ENCODE measurements at places on chromosomes 6 and 20.

DNA sequence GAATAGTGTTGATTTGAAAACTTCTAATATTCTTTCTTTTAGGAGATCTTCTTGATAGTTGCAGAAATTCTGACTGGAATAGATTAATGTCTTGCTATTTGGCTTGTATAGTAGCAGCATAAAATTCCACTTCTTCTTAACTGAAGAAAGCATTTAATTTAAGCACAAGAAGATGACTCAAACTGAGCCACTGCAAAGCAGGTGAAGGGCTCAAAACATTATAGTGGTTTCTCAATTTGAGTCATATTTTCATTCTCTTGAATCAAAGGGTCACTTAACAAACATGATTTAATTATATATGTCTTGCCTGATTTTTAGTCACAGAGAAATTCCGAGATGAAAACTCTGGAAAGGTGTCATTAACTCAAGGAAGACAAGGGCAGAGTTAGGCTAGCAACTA is 239.3 kb downstream of the ZNF217 start:
- no peak for DNase-seq

DNA sequence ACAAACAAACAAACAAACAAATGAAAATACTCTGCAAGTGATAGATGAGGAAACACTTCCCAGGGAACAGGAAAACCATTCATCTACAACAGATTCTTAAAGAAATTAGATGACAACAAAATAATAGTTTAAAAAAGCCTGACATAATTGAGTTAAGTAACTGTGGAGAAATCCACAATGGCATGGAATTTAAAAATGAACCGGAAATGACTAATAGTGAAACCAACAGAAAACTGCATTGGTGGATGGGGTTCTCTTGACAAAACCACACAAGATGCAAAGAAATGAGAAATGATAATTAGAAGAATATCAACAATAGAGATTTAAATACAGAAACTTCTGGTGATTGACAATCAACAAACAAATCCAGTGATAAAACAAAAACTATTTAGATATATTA is 785.6 kb downstream of the QKI start:
- no peak for DNase-seq

- DNase-seq = no peak
Measured at GRCh38 chr20:62524505-62524911, 48.7 kb upstream of the GATA5 start.

DNA sequence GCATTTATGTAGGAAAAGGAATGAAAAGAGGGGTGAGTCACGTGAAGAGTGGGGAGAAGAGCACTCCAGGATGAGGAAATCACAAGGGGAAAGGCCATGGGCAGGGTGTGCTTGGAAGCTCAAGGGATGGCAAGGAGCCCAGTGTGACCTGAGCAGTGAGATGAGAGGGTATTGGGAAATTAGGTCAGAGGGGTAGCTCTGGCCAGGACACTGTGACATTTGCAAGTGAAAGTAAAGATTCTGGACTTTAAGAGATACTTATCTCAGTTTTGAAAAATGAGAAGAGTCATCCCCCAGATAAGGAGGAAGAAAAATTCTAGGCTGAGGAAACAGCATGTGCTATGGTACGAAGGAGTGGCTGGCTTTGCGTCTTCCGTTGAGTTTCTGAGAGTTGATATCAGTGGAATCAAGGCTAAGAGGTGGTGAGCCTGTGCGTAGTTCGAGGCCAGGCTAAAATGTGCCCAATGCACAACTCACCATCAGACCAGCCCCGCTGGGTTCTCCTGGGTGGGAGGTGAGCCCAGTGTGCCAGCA is 79.9 kb downstream of the GCLC start:
- DNase-seq = no peak

DNA sequence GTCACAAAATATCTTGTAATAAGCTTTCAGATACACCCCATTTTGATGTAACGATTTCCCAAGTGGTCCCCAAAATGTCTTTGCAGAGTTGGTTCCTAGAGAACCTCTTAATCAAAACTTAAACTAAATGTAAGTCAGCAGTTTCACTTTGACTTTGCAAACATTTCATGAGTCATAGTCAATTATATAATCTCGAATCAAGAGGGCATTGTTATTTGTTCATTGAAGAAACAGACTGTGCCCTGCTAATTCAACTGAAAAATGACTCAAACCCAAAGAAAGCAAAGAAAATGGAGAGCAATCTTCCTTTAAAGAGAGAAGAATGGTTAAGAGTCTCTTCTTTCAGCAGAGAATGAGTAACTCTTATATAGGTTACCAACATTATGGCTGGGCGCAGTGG is 58.3 kb downstream of the IPCEF1 start:
- no peak for DNase-seq

DNA sequence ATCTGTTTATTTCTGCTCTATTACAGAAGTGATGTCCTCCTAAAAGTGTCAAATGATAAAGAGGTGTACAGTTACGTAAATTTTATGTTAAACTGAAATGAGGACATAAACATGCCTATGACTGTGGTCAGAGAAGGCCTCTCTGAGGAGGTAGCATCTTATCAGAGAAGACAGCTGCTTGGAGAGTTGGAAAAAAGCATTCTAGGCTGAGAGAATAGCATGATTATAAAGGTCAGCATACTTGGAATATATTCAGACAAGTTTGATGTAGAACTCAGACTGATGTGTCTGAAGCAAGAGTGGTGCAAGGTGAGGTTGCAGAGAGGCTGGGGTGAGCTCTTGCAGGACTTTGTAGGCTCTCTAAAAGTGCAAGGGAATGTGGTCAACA is 3.1 kb upstream of the PCNA start:
- DNase-seq = no peak

DNA sequence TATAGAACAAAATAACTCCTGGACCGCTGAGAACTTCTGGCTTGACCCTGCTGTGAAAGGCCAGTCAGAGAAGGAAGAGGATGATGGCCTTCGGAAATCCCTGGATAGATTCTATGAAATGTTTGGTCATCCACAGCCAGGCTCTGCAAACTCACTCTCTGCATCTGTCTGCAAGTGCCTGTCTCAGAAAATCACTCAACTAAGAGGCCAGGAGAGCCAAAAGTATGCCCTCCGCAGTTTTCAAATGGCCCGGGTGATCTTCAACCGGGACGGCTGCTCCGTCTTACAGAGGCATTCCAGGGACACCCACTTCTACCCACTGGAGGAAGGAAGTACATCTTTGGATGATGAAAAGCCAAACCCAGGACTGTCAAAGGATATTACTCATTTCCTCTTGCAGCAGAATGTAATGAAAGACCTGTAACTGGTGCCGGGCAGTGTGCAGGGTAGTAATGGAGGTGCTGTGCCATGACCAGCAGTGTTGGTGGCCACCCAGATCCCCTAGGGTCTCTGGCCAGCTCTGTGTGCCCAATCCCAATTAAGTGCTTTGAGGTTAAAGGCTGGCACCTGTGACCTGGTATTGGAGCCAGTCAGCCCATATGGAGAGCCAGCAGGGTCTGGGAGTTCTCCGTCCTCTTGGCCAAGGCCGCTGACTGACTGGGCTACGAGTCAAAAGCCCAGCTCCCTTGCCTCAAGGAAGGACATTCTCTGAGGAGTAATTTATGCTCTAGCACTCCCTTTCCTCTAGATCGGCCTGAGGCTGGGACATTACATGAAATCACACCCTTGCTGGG is 87.1 kb downstream of the TRMT6 start:
- no peak for DNase-seq

GRCh38 chr6:28710466-28711191 is 184.9 kb downstream of the GPX5 start:
- no peak for DNase-seq

- no peak for DNase-seq
Measured at GRCh38 chr6:79468116-79468515, 69.1 kb downstream of the LCA5 start.

DNA sequence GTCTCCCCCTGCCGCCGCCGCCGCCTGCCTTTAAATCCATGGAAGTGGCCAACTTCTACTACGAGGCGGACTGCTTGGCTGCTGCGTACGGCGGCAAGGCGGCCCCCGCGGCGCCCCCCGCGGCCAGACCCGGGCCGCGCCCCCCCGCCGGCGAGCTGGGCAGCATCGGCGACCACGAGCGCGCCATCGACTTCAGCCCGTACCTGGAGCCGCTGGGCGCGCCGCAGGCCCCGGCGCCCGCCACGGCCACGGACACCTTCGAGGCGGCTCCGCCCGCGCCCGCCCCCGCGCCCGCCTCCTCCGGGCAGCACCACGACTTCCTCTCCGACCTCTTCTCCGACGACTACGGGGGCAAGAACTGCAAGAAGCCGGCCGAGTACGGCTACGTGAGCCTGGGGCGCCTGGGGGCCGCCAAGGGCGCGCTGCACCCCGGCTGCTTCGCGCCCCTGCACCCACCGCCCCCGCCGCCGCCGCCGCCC is 474 bp downstream of the CEBPB start:
- peak; percentile 48 for DNase-seq

- DNase-seq = no peak
Measured at GRCh38 chr20:24341781-24342180, 127.6 kb upstream of the SYNDIG1 start.

- DNase-seq = no peak
Measured at GRCh38 chr6:128073389-128073788, 172.5 kb upstream of the THEMIS start.

DNA sequence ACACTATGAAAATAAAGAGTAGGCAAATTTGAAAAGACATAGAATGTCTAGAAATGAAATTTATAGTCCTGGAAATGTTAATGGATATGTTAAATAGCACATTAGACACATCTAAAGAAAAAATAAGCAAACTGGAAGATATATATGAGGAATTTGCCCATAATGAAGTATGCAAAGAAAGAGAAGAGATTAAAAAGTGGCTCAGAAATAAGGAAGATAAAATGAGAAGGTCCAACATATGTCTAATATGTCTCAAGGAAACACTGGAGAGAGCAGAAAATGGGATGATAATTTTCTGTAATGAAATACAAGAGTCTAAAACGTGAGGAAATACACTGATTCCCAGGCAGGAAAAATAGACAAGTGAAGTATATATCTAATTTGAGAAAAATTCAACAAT is 36.6 kb upstream of the ARID1B start:
- no peak for DNase-seq

- DNase-seq = no peak
Measured at GRCh38 chr6:109508166-109508860, 25.3 kb upstream of the ZBTB24 start.

- no peak for DNase-seq
Measured at GRCh38 chr6:32885698-32886286, 31.8 kb downstream of the PSMB9 start.

GRCh38 chr6:154460306-154461071 is 50.0 kb downstream of the CNKSR3 start:
- DNase-seq = no peak

DNA sequence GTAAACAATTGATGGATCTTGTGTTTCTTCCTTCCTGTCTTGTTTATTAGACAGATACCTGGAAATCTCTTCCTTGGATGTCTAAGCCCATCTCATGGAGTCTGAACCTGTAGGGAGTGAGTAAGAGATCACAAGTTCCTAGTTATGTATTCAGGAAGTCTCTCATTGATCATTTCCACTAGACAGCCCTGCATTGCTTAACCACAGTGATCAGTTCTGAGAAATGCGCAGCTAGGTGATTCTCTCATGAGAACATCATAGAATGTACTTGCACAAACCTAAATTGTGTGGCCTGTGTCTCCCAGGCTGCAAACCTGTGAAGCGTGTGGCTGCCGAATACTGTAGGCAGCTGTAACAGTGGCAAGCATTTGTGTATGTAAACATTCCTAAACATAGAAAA is 39.1 kb downstream of the FAM120B start:
- DNase-seq = no peak

- no peak for DNase-seq
Measured at GRCh38 chr20:19047040-19047950, 165.1 kb upstream of the SLC24A3 start.

- DNase-seq = no peak
Measured at GRCh38 chr20:62554214-62554897, 78.6 kb upstream of the GATA5 start.

DNA sequence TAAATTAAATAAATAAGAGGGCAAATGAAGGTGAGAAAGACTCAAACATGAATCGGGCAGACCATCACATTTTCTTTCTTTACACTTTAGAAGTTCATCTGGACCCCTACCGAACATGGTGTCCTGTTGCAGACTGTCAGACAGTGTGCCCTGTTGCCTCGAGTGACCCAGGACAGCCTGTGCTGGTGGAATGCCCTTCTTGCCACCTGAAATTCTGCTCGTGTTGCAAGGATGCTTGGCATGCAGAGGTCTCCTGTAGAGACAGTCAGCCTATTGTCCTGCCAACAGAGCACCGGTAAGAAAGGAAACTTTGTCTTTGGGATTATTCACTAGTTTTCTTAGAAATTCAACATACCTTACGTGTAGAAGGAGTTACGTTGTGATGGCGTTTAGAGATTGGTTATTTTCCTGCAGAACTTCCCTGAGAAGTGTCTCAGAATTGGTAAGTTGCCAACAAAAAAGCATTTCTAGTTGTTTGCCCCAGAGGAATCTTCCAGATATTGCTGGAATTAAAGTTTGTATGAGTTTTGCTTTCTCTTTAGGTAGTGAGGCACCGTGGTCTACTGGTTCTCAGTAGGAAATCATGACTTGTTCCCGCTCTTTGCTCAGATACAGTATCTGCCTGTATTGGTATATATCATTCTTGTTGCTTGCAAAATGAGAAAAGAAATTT is 70.1 kb downstream of the RNF144B start:
- DNase-seq = no peak

DNA sequence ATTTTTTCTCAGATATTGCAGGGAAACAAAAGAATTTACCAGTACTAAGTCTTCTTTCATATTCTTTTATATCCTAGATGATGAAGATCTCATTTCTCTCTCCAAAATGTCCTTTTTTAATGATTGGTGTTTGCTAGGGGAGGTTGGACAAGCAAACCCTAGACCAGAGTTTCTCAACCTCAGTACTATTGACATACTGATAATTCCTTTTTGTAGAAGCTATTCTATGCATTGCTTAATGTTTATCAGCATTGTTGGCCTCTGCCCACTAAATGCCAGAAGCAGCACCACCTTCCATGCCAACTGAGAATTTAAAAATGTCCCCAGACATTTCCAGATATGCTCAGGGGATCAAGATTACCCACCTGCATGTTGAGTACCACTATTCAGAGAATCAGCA is 14.4 kb upstream of the TFAP2B start:
- DNase-seq = no peak

GRCh38 chr6:145498425-145498824 is 236.9 kb downstream of the EPM2A start:
- no peak for DNase-seq

- no peak for DNase-seq
Measured at GRCh38 chr6:3540253-3540820, 83.5 kb upstream of the SLC22A23 start.

- DNase-seq = no peak
Measured at GRCh38 chr6:95599706-95600105, 22.4 kb downstream of the MANEA start.

DNA sequence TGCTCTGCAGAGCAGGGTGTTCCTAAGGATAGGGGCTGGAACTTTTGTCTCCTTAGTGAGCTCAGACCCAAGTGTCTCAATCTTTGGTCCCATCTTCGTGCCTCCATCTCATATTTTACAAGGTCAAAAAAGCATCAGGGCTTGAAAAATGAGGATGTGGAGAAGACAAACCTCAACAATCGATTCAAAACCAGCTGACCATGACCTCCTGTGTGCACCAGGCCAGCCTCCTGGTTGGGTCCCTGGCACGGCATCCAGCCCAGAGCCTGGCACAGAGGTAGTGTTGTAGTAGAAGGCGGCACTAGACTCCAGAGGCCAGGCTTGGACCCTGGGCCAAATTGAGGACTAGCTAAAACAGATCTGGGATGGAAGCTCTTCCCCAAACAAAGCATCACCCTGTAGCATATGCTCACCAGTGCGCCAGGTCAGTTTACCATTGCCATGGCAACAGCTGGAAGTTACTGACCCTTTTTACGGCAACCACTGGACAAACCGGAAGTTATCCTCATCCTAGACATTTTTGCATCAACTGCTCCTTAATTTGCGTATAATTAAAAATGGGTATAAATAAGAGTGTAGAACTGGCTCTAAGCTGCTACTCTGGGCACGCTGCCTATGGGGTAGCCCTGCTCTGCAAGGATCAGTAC is 69.3 kb upstream of the BLCAP start:
- DNase-seq = no peak
